ENCODE measurements at places on chromosomes 16 and 17.

DNA sequence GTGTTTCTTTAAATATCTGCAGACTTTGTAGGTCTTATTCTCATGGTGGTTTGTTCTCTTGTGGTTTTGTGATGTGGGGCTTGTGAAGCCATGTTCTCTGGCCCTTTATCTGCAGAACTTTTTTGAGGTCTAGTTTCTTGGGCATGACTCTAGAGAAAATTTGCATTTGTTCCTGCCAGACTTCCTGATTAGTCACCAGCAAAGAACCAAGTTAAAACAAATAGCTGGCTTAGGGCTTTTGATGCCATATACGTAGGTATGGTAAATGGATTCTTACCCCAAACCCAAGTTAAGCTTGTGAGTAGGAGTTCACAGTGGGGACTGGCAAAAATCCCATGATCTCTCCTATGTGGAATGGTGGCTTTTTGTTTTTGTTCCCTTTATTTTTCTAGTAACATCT, 68.7 kb upstream of the IRX3 start:
- DNase-seq, result no peak

- no peak for DNase-seq
These were observed 57.2 kb downstream of the C16orf82 start for GRCh38 chr16:27123795-27124409.

DNA sequence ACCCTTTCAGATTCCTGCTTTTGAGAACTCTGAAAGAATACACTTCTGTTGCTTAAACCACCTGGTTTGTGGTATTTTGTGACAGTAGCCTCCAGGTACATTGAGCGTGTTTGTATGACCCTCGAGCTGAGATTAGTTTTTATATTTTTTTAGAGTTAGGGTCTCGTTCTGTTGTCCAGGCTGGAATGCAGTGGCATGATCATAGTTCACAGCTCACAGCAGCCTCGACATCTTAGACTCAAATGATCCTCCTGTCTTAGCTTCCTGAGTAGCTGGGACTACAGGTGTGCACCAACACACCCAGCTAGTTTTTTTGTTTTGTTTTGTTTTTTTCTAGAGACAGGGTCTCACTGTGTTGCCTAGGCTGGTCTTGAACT, 4.5 kb upstream of the ITPRIPL2 start:
- DNase-seq, result no peak

GRCh38 chr17:19733953-19734526, 14.1 kb downstream of the ALDH3A1 start:
- no peak for DNase-seq

DNA sequence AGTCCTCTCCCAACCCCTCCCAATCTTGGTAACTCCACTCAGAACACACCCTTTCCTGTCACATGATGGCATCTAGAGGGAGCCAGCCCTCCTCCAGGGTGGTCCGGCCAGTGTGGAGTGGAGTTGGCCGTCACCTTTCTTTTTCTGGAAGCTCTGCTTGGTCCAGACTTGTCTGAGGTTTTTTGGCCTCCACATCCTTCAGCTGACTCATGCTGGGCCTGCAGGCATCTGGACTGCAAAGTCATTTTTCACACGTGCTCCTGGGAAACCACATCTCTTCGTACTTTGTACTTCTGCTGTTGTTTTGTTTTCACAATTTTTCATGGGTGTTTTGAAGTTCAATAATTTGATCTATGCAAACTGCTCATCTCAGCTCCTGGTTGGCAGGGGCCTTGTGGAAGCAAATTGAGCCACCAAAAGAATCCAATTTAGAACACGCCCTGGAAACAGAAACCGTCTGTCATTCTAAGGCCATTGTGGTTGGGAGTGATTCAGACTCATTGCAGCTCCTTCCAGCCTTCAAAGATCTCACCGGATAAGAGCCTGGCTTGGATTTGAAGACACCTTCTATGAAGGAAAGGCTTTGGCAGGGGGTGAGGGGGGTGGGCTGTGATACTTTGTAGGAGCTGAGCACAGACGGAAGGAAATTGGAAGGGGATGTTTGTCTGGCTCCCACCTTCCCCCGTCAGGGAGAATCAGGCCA, 42.4 kb upstream of the NF1 start:
- peak; percentile 79 for DNase-seq

DNA sequence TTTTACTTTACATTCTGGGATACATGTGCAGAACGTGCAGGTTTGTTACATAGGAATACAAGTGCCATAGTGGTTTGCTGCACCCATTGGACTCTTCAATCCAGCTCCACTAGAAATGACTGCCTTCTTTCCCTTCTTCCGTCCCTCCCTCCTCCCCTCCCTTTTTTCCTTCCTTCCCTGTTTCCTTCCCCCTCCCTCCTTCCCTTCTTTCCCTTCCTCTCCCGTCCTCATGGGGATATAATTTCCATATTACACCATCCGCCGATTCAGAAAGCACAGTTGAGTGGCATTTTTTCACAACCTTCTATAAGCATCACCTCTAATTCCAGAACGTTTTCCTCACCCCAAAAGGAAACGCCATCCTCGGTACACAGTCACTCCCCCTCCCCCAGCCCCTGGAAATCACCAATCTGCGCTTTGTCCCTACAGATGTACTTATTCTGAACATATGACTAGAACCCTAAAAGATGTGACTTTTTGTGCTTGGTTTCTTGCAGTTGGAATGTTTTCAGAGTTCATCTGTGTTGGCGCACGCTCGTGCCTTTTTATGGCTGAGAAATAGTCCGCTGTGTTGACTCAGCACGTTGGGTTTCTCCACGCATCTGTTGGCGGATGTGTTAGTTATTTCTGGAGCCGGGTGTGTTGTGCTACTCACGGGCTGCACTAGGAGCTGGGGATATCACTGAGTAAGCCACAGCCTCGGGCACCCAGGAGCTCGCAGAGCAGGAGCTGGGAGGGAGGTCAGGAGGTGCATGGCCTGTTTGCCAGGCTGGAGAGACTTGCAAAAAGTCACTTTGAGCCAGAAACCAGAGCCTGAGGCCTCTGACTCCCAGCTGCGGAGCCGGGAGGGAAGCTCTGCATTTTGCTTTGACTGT, 336.4 kb downstream of the SEC14L1 start:
- DNase-seq, result peak; percentile 94

DNA sequence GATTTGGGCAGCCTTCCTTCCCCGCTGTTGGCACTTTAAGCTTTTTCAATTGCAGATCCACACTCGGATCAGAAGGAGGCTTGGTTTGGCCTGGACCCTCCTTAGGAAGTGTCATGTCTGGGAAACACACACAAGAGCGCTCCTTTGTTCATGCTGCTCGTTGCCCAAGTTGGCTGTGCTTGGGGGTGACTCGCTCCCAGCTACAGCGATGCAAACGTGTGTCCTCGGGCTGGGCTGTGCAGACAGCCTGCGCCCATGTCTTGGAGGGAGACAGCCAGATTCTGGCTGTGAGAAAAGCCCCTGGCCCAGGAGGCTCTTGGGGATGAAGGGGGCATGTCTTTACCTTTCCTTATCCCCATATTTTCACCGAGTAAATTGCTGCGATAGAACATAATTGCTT, 665.6 kb upstream of the EEF2KMT start:
- no peak for DNase-seq

GRCh38 chr16:28891964-28892890, 13.9 kb downstream of the ATP2A1 start:
- no peak for DNase-seq

- no peak for DNase-seq
These were observed 119.0 kb downstream of the SNX29 start for GRCh38 chr16:12095275-12096156.

GRCh38 chr16:80816356-80816755, 12.0 kb upstream of the CDYL2 start:
- DNase-seq, result no peak

DNA sequence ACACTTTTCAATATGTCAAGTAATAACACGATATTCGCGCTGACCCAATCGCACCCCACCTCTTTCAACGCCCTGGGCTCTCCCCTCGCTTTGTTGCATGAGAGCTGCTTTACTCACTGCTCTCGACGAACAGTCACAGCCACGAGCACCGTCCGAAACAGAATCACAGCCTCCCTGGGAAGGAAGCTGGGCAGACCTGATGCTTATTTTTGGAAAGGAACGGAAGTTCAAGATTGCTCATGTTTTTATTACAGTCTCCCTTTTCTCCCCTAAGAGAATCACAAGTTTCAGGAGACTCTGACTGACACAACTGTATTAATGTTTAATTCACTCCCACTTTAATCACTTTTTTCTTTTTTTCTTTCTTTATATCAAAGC, 67.8 kb downstream of the ANKRD11 start:
- no peak for DNase-seq

GRCh38 chr16:9864461-9864860, 317.8 kb downstream of the GRIN2A start:
- no peak for DNase-seq

DNA sequence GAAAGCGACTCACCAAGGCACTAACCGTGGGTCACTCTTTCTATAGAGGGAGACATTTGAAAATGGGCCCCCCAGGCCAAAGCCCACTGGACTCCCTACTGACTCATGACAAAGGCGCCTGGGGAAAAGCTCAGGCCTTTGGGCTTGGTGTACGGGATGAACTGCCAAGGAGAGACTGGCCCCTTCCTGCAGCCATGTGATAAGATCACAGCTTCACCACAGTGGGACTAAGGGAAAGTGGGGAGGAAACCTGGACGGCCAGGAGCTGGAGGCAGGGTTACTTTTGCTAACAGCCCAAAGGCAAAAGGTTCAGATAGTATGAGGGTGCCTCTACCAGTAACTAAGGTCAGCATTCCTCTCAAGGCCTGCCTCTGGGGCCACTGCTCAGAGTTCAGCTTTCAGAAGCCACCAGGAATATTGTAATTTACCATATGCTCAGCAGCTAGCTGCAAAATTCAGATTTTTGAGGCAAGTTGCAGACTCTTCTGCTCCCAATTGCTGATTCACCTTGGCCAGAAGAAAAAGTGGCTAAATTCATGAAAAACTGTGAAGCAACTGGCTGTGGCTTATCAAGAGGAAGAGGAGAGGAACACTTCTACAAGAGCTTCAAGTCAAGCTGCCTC, 37.1 kb upstream of the SLC25A19 start:
- no peak for DNase-seq

GRCh38 chr16:88769617-88770460, 15.2 kb downstream of the PIEZO1 start:
- no peak for DNase-seq

DNA sequence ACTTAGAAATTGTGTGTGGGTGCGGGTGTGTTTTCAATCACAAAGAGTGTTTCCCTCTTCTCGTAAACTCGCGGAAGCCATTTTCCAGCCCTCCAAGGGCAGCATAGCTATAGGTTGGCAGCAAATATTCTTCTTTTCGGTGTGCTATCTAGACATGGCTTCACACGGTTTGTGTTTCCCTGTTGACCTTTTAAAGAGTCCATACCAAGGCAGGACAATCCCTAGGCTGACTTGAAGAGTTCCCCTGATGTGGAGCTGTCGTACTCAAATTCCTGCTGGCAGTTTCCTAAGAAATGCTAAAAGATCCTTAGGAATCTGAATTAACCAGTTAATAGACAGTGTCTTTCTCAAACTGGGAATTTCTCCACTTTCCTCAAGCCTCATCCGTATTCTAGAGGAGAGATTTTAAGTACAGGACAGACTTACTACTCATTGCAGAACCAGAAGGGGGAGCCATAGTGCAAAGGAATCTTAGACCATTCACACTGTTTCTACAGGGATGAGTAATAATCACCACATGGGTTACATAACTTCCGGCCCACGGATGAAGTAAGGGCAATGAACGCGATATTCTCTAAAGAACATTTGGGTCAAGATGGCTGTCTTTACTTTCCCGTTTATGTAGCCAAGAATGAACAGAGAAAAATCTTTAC, 288.6 kb upstream of the ELAC2 start:
- no peak for DNase-seq

DNA sequence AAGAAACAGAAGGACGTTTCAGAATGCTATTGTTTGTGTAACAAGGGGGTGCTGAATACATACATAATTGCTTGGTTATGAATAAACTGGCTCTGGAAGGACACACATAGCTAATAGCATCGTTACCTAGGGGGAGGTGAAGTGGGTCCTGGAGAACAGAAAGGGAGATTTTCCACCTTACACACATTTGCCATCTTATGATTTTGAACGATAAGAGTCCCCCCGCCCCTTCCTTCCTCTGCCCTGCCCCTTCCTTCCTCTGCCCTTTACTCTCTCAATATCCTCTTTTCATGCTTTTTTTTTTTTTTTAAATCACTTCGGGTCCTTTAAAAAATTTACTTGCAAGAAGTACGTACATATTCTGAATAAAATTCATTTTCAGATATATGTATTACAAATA, 902 bp upstream of the DHRS7B start:
- no peak for DNase-seq

DNA sequence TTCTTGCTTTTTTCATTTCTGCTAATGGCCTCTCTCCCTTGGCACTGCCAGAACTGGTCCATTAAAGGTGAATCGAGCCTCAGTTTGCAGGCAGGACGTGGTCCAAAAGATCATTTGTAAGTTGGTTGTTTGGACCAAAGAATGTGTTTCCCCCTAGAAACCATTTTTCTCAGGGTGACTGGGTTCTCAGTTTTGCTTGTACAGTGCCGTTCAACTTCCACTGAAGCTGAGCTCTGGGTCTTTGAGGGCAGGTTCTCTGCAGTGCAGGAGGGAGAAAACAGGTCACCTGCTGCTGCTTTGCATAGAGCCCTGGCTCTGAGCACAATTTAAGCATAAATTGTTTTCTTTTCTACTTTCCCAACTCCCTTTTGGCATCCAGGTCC, 9.0 kb upstream of the AMZ2 start:
- peak; percentile 21 for DNase-seq

- no peak for DNase-seq
These were observed 5.9 kb upstream of the RAB40C start for GRCh38 chr16:583815-584591.

DNA sequence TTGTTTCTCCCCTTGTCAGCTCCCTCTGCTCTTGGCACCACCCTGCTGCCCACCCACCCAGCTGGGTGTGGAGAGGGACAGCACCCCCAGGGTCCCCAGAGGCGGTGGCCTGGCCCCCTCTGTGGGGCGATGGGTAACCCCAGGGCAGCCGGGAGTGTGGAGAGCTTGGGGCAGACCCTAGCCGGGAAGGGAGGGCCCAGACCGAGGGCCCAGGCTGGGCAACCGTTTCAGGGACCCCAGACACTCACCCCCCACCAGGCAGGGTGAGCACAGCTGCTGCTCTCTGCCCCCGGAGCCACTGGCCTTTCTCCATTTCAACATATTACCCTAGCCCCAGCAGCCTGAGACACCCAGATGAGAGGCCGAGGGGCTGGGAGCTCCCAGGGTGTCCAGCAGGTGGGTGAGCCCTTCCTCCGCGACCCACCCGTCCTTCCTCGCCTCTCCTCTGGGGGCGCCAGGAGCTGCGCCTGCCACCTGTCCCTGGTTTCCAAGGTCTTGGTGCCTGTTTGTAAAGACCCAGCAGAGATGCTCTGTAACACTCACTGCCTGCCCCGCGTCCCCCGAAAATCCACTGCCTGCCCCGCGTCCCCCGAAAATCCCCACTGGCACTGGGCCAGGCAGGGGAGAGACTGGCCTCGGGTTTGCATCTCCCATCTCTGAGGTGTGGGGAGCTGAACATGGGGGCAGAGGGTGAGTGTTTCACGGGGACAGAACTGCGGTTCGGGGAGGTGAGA, 45.4 kb downstream of the BAHCC1 start:
- no peak for DNase-seq

- DNase-seq, result no peak
These were observed 54.5 kb upstream of the ANKFN1 start for GRCh38 chr17:56098746-56099145.

Measured in coronary artery (tissue), 2 donors.